LoVo (cell line): ENCODE measurements at places on chromosomes 2 and 18.
A peak's percentile ranks its signal among the peaks of the same experiment; 100 is the strongest.

DNA sequence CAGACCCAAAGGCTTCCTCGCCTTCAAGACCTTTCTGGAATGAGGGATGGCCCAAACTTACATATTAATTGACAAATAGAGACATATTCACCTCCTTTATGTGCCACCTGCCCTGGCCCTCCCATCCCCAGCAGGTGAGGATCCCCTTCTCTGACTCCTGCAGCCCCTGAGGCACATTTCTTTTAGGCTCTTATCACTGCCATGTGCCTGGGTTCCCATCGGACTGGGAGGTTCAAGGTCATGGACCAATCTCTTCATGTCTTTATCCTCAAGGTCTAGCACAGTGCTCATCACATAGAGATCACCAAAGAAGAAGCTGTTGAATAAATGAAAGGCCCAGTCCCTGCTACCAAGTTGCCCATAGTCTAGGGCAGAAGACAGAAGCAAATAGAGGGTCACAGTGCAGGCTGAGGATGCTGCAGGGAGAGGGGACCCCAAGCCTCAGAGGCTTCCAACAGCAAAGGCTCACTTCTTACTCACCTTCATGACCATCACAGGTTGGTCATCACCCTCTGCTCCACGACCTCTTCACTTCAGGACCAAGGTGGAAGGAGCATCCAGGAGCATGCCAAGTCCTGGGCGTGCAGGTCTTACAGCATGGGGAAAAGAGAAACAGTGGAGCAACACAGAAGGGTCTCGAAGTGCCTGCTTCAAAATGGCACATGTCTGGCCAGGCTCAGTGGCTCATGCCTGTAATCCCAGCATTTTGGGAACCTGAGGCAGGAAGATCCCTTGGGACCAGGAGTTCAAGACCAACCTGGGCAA, 193.9 kb downstream of the SMAD2 start:
- no peak for DNase-seq

DNA sequence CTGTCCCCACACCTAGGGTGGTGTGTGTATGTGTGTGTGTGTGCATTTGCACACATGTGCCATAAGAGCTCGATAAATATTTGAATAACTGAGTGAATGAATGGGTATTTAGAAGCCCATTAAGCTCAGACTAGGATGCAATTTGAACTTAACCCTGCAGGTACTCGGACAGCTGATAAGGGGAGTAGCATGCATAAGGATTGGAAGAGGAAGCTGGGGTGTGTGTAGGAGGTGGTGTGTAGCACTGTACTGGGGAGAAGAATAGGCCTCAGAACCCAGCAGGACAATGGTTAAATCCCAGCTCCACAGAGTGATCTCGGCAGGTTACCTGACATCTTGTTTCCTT, 1.8 kb upstream of the KCNF1 start:
- no peak for DNase-seq

- DNase-seq, result no peak
These were observed 79.2 kb upstream of the PAPOLG start for GRCh38 chr2:60676706-60677330.

GRCh38 chr2:73020657-73021370, 50.7 kb downstream of the SFXN5 start:
- no peak for DNase-seq

DNA sequence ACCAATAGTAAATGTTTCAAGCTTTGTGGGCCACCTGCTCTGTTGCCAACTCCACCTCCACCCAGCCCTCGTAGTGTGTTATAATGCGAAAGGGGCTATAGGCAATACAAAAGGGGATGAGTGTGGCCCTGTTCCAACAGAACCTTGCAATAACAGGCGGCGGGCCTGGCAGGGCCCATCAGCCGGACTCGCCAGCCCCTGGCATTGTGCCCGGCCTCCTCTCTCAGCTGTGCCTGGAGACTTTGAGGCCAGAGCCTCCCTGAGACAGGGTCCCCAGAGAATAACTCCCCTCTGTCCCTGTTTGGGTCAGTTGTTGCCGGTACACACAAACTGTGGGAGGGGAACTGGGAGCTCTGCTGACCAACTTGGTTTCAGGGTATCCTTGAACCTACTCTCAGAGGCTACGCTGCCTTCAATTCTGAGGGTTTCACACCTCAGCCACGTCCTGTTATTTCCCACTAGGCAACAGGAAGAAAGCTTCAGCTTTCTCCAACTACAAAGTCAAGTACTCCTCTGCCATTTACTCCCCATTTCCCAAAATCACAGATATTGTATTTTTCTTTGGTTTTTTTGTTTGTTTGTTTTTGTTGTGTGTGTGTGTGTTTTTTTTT, 58.0 kb upstream of the ZNF236 start:
- no peak for DNase-seq

GRCh38 chr18:58859907-58860306, 4.8 kb upstream of the ZNF532 start:
- DNase-seq, result no peak

GRCh38 chr2:28423856-28424605, 31.4 kb downstream of the FOSL2 start:
- no peak for DNase-seq

- DNase-seq, result peak; percentile 78
These were observed 116.8 kb upstream of the PKDCC start for GRCh38 chr2:41930807-41931566.

GRCh38 chr2:16962505-16962904, 296.9 kb upstream of the CYRIA start:
- DNase-seq, result no peak

- DNase-seq, result peak; percentile 98
These were observed at the start of gene HNRNPA3 for GRCh38 chr2:177212106-177212890. Gene HNRNPA3, plus strand, starts transcription at chr2:177212794. Its CDS starts 6 bp downstream, at chr2:177212800.

GRCh38 chr2:54907663-54908062, 142.6 kb downstream of the RTN4 start:
- DNase-seq, result no peak

DNA sequence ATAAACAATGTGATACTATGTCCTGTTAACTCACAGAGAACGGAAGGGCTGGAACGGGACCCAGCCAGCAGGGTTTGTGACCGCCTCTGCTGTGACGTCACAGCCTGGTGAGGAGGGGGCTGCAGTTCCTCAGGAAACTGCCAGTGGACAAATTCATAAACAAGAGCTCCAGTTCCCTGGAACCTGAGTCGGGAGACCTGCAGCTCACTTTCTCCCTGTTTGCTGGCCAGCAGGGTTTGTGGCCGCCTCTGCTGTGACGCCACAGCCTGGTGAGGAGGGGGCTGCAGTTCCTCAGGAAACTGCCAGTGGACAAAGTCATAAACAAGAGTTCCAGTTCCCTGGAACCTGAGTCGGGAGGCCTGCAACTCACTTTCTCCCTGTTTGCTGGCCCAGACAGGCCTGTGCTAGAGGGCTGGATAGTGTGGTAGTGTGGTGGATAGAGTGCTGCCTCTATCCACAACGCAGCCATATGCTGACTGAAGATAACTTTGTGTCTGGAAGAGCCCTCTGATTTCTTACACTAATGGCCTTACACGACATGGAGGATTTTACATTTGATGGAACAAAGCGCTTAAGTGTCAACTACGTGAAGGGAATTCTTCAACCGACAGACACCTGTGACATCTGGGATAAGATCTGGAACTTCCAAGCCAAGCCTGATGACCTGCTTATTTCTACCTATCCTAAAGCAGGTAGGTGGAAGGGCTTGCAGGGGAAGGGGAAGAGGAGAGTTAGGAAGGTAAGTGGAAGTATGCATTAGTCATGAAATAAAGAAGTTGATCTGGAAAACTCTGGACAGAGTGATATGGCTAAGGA, at the start of gene SULT1C4:
Gene SULT1C4, plus strand, starts transcription at position 140 of the 816 bp plus-strand sequence. Its CDS starts 384 bp downstream, at position 524.
- DNase-seq, result no peak

GRCh38 chr18:13120983-13121441, 97.5 kb upstream of the LDLRAD4 start:
- no peak for DNase-seq

GRCh38 chr18:8623549-8624106, 14.4 kb downstream of the RAB12 start:
- DNase-seq, result no peak

DNA sequence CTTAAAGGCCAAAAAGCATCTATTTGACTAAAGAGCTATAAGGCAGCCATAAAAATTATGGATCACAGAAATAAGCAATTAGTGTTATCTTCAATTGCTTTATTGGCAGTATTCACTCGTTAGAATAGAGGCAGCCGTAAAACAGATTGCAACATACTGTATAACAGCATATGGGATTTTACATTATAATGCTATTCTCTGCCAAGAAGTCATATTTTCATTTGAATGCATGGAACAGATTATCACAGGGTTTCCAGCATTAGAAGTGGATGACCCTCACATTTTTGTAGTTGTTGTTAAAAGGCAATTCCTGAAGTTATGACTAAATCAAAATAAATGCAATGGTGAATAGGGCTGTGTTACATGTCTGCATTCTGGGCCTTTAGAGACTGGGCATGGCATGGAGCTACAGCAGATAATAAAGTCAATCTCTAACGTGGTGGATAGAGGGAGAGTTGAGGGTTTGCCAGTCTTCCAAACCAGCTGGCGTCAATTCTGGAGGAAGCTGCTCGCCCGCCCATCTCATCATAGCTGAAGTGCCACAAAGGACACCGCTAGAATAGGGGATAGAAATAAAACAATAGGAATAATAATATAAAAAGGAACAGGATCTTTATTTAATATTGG, 155.4 kb upstream of the VRK2 start:
- DNase-seq, result no peak

DNA sequence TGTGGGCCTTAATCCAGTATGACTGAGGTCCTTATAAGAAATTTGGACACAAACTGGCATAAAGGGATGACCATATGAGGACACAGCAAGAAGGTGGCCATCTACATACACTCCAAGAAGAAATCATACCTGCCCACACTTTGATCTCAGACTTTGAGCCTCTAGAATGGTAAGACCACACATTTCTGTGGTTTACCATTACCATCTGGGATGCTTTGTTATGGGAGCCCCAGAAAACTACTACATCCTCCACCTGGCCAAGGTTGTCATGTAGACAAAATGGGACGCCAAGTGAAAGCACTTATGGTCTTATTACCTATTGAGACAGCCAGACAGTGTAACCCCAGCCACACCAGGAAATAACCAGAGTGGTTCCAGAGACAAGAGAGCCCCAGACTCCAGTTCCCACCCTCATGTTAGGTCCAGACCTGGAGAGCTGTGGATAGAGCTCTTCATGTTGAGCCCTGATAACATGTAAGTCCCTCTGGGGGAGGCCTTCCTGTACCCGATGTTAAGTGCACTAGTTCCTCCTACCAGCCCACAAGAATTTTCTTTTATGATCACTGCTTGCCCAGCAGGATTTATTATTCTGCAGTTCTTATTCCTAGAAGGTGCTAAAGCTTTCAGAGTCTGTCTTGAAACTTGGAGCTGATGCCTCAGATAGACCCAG, 4.6 kb upstream of the ADD2 start:
- no peak for DNase-seq

DNA sequence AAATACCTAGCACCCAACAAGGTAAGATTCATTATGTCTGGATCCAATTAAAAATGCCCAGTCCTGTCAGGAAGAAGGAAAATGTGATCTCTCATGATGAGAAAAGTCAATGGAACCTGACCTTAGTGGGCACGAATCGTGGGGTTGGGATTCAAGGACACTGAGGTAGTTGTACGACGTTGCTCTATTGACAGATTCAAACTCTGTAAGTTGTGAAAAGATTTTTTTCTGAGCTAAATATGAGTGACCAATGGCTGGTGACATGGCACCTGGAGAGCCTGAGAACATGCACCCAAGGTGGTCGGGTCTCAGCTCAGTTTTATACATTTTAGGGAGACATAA, 148.2 kb downstream of the NDUFA10 start:
- no peak for DNase-seq

- no peak for DNase-seq
These were observed 135.4 kb downstream of the PTRHD1 start for GRCh38 chr2:24657818-24658217.

DNA sequence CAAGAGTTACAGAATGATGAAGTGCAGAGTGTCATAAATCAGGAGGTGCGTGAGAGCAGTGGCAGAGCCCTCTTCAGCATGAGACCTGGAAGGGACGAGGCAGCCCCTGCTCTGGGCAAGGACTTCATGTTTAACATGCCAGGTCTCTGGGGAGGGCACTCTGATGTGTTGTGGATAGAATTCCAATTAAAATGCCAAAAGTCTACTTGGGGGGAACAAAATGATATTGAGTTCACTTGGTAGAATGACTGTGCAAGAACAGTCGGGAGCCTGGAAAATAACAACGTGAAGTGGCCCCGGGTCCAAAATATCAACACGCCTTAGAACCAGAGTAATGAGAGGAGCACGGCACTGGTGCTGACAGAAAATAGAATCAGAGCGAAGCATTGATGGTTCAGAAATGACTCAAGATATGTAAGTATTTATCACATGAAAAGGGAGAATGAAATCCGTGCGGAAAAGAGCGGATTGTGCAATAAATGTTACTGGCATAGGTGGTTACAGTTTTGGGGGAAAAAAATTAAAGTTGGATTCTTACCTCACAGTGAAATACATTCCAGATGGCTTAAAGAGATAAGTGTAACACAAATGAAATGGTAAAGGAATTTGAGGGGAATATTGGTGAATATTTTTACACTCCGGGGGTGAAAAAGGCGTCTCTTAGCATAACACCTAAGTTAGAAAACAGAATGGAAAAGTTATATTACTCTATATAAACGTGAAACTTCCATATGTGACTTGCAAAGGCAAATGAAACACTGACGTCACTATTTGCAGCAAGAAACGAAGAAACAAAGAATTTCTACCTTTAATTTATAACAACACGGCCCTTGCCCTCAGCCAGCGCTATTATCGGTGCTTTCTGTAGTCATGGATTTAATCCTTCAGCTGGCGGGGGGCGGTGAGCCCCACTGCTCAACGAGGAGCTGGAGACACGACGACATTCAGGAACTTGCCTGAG, 159.4 kb upstream of the TWIST2 start:
- no peak for DNase-seq

DNA sequence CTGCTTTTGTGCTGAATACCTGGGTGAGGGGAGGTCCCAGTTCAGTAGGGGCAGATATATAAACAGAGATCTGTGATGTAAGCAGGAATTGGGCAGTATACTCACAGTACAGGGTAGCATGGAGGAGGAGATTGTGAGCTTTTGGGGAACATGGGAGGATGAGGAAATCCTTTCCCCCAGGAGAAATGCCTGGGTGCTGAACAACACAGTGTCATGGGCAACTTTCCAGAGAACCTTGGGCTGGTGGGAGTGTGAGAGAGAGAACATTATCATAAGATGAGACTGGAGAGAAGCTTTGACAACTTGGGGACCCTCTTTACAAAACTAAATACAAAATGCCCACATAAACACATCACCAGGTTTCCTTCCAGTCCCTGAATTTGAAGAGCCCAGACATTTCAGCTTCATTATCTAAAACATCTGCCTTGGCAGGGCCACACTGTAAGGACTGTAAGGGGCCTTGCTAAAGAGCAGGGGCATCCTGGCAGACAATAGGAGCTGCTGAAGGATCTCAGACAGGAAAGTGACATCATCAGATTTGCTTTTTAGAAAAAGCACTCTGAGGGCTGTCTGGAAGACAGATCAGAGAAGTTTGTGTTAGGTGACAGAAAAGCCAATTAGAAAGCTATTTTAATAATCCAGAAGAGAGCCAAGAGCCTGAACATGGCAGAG, 303.1 kb upstream of the FBXO11 start:
- DNase-seq, result no peak
